ENCODE measurements at places on chromosomes 5 and 9.

- no peak for DNase-seq
Observed at GRCh38 chr5:64814073-64814472, 45.3 kb downstream of the CWC27 start.

GRCh38 chr5:131375351-131375750 is 111.5 kb downstream of the CDC42SE2 start:
- DNase-seq: no peak

DNA sequence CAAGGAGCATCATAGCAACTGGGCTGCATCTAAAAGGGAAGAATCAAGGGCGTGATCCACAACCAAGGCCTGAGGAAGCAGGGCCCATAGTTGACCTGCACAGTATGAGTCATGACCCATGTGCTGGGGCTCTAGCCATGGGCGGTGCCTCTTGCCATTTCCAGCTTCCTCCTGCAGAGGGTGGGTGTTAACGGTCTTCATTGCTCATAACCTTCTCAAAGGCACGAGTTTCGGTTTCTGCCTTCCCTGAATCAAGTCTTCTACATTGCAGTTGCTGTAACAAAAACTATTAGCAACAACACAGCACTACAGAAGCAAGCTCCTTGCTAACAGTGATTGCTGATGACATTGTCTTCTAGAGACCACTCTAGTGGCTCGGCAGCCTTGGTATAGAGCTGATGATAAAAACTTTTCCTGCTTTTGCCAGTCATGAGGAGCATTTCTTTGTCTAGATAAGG is 66.9 kb downstream of the CTSL start:
- no peak for DNase-seq

GRCh38 chr9:94900222-94901018 is 173.9 kb downstream of the AOPEP start:
- DNase-seq: no peak

GRCh38 chr9:117073539-117074341 is 341.1 kb downstream of the ASTN2 start:
- no peak for DNase-seq

GRCh38 chr5:85500869-85501268 is 1116.2 kb upstream of the EDIL3 start:
- DNase-seq: no peak

DNA sequence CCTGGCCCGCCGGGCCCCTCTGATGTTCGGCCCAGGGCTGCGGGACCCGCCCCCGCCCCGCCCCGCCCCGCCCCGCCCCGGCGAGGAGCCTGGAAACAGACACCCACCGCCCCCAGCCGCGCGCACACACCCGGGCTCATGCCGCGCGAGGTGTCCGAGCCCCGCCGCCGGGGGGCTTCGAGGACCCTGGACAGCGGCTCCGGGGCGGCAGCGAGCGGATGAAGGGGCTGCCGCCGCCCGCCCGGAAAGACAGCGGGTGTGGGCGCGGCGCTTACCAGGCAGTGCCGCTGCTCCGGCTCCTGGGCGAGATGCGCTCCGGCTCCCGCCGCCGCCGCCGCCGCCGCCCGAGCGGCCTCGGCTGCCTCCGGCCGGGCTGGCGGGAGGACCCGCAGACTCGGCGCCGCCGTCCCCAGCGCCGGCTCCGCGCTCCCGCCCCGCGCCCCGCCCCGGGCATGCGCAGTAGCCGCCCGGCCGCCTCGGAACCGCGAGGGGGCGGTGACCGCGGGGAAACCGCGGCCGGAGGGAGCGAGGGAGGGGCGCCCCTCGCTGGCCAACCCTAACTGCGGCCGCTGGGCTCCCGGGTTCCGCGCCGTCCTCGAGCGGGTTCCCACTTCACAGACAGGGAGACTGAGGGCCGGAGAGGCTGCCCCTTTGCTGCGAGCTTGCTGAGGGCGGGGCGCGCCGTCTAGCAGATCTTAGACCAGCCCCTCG is at the start of gene GPRIN1:
GPRIN1 (minus strand) TSS at position 433 of the 711 bp plus-strand sequence. CDS start 10,322 bp downstream, outside the sequence.
- peak; percentile 14 for DNase-seq

- DNase-seq: no peak
Observed at GRCh38 chr9:86672966-86673365, 274.3 kb downstream of the GAS1 start.

GRCh38 chr9:121450241-121450640 is 49.4 kb downstream of the GGTA1 start:
- DNase-seq: no peak

- DNase-seq: no peak
Observed at GRCh38 chr9:15293804-15294316, 13.2 kb downstream of the TTC39B start.

GRCh38 chr5:177317959-177318377 is 6.3 kb upstream of the MXD3 start:
- no peak for DNase-seq

DNA sequence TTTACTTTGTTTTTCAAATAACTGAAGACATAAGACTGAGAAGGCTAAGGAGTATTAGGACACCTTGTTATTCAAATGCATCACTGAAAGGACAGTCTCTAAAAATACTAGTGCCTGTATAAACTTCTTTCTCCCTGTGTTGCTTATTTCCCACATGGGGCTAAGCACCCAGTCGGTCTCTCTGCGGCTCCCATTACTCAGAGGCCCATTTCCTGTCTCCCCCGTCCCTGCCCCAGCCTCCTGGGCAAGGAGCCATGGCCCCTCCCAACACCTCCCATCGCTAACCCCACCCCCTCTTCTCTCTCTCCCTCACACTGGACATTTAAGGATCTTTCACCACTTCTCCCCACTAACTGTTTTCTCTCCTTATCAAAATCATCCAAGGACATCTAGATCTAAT is 81.9 kb downstream of the EBF1 start:
- DNase-seq: no peak

DNA sequence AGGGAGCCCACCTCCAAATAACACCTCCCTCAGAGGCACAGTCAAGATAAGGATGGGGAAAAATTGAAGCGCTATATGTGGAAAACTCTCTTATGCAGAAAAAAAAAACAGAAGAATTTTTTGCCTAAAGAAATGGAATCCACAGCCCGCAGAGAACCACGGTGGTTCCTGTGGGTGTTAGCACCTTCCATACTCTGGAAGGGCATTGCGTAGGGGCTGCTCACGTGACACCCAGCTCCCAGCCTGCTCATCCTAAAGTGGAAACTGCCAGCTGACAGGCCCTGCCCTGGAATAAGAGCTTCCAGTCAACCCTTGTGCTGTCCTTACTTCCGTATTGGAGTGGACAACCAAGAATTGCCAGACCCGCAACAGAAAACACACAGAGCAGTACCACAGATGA is 142.5 kb downstream of the FSTL4 start:
- DNase-seq: no peak

DNA sequence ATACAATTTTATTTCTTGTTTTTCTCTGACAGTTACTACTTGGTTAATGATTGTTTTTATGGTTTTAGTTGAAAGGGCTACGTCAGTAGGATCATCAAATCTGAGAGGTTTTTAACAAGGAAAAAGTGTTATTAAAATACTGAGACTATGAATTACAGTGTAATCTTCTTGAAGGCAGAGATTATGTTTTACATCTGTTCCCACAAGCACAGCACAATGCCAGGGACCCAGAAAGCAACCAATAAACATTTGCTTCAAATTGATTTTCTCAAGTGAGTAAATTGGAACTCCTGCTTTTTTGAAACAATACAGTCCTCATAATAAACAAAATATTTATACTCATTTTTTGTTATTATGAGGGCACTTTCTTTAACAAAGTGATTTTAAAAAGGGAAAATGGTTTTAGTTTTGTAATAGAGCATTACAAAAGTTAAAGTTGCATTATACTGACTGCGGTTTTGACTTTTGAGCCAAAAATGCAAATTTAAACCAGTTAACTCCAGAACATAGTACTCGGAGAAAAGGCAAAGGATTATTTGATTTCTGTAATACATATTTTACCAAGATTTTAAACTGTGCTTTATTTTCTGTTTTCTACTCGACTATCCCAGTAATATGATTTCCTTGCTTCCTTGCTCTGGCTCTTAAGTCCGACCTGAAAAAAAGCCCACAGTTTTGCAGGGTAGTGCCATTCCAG is 176.9 kb downstream of the GDNF start:
- DNase-seq: no peak

DNA sequence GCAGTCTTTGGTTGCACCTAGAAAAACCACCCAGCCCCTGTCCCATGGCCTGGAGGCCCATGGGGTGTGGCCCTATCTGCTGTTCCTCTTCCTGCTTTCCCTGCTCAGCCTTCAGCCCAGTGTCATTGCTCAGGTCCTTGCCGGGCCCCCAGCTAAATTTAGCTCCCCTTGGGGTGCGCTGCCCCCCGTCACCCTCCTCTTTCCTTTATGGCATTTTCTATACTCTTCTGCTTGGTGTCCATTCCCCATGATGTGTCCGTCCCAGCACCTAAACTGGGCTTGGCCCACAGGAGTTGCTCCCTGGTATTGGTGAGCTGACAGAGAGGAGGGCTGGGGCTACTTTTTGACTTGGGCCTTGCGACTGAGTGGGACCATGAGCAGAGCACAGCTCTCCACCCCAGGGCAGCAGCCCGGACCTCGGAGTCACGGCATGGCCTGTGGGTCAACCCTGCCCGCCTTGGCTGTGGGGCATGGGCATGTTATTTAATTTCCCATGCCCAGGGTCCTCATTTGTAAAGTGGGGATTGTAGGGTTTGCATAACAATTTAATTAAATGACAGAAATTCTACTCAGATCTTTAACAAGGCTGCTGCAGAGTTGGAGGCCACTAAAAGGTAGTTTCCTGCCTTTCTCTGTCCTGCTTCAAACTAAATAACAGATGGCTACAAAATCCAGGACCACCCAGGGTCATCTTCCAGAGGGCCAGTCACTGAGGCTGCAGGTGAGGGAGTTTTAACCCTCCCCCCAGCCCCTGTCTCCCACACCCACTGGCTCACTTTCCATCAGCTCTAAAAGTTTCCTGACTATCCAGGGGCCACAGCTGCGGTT is 98.2 kb downstream of the DAP start:
- DNase-seq: no peak

DNA sequence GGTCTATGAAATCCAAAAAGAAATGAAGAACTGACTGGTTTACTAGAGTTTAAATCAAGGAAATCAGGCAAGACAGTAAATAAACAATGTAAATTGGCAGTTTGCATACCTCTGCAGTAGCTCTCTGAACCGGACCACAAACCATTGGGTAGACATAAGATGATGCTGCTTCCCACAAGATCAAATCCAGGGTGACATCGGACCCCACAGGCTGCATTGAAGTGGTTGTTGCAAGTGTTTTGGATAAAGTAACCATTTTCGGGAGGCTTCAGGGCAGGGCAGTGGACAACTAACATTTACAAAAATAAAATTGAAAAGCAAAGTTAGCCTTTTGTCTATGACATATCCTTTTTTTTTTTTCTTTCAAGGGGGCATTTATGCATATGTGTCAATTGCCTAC is 66.7 kb downstream of the SVEP1 start:
- DNase-seq: no peak

- DNase-seq: no peak
Observed at GRCh38 chr5:78006449-78006848, 230.3 kb upstream of the TBCA start.

DNA sequence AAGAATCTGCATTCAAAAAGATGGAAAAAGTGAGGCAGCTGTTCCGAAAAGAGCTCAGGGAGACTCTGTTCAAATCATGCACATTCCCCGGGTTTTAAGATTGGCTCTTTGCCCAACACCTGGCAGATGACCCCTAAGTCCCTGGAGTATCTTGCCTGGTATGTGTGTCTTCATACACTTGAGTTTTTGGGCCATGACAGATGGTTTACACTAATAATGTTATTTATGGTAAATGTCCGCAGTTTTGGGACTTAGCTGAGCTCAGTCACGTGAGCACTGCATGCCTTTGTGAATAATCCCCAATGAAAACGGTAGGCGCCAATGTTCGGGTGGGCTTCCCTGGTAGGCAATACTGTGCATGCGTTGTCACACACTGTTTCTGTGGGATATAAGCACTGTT is 316.1 kb downstream of the PRDM9 start:
- DNase-seq: no peak

- DNase-seq: no peak
Observed at GRCh38 chr9:37852222-37852621, 51.6 kb downstream of the DCAF10 start.

DNA sequence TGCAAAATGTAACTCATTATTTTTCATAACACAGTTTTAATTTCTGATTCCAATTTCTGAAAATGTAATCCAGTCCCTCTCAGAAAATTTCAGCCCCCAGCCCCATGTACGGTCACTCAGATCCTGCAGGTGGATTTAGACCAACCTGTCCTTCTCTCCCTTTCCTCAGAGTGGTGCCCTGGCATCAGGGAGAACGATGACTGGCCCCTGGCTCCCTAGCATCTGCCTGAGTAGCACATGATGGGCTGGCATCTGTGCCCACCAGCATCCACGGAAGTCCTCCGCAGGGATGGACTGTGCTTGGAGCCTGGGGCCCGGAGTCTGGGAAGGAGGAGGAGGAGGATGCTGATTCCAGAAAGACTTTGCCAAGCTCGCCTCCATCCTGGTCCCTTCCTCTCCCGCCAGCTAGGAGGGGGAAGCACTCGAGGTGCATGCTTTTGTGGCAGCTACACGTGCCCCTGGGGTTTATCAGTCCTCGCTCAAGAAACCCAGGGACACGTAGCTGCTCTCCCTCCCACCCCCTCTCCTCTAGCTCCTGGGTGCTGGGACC is 54.4 kb upstream of the RUFY1 start:
- no peak for DNase-seq

- no peak for DNase-seq
Observed at GRCh38 chr5:10355071-10355889, 1.8 kb downstream of the MARCHF6 start.

DNA sequence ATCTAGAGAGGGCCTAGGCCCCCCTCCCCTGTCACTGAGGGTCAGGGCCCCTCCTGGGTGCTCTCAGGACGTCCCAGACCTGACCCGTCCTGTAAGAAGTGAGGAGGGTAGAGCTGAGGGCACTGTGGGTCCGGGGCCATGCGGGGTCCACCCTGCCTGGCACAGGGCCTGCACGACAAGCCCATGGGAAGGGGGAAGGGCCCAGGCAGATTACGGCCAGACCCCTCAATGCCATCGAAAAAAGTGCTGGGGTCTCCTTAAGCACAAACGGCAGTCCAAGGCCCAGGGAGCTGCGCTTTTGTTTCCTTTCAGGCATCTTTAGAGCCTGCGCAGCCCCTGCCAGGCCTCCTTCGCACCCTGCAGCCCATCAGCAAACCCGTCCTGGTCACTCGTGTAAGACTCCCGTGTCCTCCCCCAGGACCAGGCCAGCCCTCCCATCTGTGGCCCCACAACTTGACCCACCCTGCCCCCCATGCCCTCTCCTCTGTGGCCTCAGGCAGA is 4.4 kb upstream of the EXOC3 start:
- no peak for DNase-seq

DNA sequence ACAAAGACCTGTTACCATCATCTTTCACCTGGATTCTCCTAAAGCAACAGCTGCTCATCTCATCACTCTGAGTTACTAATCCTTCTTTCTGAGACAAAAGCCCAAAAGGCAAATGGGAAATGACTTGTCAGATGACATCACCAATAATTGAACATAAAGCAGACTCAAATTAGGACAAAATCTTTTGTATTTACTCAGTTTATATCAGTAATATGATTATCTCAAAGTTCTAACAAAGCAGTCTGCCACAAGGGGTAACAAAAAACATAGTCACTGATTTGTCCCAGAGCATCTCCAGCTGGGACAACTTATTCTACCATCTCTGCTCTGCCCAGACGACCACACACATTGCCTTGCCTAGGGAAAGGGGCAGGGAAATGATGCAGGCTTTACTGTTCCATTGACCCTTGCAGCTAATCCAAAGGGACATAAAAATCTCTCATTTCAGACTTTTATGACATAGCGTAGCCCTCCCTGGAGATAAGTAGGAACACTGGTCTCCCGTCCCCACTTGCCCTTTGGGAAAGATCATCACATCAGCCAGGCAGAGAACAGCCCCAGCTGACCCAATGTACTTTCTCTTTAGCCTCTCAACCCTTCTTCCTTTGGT is 249.5 kb upstream of the PTGER4 start:
- DNase-seq: no peak

- DNase-seq: no peak
Observed at GRCh38 chr9:90830051-90830450, 28.4 kb downstream of the SYK start.

Measured in DMS79 (cell line).